ENCODE measurements at places on chromosomes 13 and 19.

DNA sequence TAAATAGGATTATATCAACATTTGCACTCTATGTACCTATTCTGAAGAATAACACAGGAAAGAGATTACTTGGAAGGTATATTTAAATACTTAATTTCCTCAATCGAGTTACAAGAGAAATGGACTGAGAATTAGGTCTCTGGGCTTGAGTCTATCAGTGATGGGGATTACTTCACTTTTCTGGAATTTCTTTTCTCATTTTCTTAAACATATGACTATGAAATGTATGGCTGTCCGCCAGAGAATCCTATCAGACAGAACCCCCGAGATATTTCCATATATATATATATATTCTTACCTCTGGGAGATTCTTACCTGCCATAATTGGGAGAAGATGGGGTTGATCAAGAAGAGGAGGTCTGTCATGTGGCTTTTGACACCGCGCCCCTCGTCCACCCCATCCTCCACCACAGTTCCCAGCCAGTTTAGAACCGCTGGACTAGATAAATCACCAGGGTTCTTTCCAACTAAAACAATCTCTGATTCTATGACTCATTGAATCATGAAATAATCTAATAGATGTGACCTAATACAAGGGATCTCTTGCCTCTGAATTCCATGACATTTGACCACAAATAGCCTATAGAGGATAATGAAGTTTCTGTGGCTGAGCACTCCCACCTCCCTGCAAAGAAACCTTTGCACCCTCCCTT is 231.3 kb downstream of the TBC1D4 start:
- no peak for DNase-seq

- no peak for DNase-seq
Observed at GRCh38 chr19:30206187-30206586, 166.0 kb upstream of the ZNF536 start.

DNA sequence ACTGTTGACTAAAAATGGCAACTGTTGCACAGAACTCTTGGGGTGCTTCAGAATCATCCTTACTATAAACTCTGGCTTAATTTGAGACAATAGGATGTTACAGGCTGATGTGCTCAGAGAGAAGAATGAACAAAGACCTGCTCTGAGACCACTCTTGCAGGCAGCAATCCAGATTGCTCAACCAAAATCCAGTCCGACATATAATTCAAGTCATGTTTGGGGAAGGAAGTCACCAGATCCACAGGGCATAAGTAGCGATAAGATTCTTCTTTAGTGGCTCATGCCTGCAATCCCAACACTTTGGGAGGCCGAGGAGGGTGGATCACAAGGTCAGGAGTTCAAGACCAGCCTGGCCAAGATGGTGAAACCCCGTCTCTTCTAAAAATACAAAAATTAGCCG is 20.6 kb downstream of the MTMR6 start:
- DNase-seq = no peak

DNA sequence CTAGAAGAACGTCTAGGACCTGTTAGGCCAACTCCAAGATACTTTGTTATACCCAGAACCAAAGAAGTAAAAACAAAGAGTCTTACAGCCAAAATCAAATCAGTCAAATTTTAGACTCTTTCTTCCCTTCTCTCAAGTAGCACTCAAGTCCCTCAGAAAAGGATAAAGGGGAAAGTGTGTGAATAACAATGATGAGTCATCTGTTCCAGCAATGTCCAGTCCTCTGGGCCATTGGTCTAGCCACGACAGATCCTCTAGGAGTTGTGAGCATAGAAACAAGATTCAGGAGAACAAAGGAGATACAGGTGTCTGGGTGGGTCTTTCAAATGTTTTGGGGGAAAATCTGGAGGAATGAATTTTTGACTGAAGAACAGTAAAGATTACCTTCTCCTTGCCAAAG is 36.3 kb downstream of the STOML3 start:
- no peak for DNase-seq

- no peak for DNase-seq
Observed at GRCh38 chr19:10402441-10403038, 802 bp downstream of the CDC37 start.

DNA sequence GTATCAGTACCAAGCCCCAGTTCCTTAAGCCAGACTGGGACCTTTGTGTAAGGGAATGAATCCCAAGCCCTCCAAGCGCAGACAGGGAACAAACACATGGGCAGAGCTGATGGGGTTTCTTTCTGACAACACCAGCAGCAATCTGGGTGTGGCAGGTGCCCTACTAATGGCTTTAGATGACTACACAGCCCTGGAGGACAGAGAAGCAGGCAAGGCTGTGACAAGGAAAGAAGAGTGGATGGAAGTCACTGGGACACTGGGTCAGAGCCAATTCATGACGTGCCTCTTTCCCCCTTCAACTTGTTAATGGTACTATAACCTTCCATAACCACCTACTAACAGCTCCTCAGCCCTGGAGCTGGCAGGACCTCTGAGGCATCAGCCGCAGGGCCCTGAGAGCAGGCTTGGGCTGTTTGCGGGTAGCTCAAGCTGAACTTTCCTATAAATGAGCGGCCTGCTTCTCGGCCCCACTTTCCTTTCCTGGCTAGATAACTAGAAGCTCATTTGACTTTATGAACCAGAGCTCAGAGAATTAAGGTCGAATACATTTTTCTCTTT is 38.9 kb downstream of the RASL11A start:
- DNase-seq = peak; percentile 41

DNA sequence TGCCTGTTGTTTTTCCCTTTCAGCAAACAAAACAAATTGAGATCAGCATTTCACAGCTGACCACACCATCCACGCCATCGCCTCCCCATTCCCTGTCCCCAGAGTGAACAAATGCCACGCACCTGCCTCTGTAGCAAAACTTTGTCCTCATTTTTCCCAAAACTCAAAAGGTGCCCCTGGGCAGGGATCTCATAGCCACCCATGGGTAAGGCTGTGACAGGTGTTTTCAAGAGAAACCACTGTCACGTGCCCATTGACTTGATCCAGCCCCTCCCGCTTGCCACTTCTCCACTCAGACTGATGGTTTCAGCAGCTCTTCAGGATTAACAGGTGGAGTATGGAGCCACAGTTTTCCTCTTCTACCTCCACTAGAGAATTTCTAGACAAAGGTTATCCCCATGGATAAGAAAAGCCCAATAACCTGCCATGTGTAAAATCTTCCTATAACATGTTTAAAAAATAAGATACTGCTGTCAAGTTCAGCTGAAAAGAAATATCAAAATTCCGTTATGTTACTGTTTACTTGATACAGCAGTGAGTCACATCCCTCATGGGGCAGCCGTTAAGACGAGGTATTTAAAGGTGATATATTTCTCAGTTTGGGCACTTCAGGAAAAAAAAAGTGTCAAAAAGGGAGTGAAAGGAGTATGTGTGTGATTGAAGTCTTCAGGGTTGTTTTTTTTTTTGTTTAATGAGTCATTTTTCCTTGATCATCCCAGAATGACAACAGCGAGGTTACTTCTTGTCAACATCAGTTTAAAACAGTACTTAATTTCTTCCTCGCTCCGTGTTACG is 63.5 kb upstream of the GPR183 start:
- peak; percentile 57 for DNase-seq

- DNase-seq = no peak
Observed at GRCh38 chr13:100234524-100235136, 145.7 kb downstream of the PCCA start.

DNA sequence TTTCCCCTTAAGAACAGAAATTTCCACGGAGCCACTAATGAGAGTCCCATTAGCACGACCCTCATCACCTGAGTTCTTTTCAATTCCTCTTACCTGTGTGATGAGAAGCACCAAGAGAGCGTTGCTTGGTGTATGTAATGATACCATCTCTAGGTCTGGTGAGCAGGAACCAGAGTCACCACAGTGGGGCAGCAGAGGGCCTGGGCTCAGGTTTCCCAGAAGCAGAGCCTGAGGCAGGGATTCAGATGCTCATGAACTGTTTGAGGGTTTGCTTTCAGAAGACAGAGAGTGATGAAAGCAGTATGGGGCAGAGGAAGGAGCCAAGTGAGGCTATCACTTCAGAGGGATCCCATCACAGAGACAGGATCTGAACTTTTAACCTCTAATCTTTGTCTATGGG is 3.1 kb upstream of the PTPRH start:
- DNase-seq = peak; percentile 69

DNA sequence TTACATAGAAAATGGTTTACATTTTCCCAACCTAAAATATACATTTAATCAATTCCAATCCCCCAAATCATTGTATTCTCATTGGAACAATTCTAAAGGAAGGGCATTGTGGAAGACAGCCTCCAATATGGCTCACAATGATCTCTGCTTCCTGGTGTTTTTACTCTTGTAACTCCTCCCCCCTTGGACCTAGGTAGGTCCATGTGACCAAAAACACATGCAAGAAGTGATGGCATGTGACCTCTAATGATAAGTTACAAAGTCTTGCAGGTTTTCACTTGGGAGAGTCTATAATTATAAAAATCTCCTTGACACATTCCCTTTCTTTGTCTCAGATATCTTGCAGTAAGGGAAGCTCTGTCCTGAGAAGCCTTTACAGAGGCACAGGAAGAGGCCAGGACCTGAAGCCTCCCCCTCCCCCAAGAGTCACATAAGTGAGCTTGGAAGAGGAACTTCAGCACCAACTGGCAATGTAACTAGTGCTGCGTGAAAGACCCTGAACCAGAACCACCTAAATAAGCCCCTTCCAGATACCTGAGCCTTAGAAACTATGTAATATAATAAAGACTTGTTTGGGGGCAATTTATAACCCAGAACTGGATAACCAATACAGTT is 816.2 kb upstream of the ATXN8OS start:
- no peak for DNase-seq

GRCh38 chr19:8221161-8221560 is 12.0 kb downstream of the CERS4 start:
- no peak for DNase-seq

GRCh38 chr19:37227996-37228395 is 10.0 kb downstream of the ZNF383 start:
- DNase-seq = peak; percentile 59

GRCh38 chr19:17942582-17943273 is 9.9 kb downstream of the CCDC124 start:
- DNase-seq = no peak

Data from activated CD8-positive, alpha-beta memory T cell treated with anti-CD3 and anti-CD28 coated beads for 24 hours (primary cell).